A549 (cell line): ENCODE measurements at places on chromosomes 16 and 17. TPM values are rescaled to one million over a fixed set of nuclear protein-coding genes. Genes with fewer than 3 reads are reported as not detected.

RCVRN gene
- polyA plus RNA-seq, result not detected in 3 replicates

ST6GALNAC1 gene
- polyA plus RNA-seq, result 0.09 to 0.27 TPM (median 0.09 TPM) in 3 replicates

MRC2 gene
- 38.8 to 61.4 TPM (median 57.3 TPM) in 3 replicates for polyA plus RNA-seq

EMP2 gene
- polyA plus RNA-seq, result 13.4 to 14.7 TPM (median 14.2 TPM) in 3 replicates

NPIPB9 gene
- polyA plus RNA-seq, result 1.7 to 2.5 TPM (median 2.1 TPM) in 3 replicates

ADAT1 gene
- 41.8 to 47.7 TPM (median 45.4 TPM) in 3 replicates for polyA plus RNA-seq

RNF112 gene
- polyA plus RNA-seq, result 0.66 to 2.7 TPM (median 1.4 TPM) in 3 replicates

CANT1 gene
- polyA plus RNA-seq, result 63.4 to 67.6 TPM (median 66.8 TPM) in 3 replicates
